Smooth muscle cell of the brain vasculature (primary cell): ENCODE measurements at places on chromosomes 1 and 21.

- no peak for DNase-seq
Measured at GRCh38 chr1:3661631-3662030, 9.3 kb downstream of the TP73 start.

DNA sequence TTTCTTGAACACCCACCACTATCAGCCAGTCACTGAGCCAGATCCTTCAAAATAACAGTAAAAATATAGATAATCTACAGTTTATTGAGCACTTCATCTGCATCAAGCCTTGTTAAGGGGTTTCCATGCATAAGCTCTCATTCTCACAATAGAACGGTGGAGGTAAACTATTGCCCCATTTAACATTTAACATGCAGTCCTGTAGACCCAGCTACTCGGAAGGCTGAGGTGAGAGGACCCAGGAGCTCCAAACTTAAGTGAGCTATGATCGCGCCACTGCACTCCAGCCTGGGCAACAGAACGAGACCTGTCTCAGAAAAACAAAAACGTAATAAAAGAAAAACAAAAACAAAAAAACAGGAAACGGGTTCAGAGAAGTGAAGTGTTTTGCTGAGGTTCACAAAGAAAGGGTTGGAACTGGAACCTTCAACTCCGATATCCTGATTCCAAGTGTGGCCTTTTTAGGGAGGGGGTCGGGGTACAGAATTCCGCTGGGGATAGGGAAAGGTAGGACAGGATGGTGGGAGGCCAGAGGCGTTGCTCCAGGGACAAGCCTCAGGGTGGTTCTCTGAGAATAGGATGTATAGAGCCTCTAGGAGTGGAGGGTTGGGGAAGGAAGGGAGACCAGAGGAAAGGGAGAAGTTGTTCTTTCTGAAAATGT is 11.6 kb upstream of the SESN2 start:
- no peak for DNase-seq

- DNase-seq, result no peak
Measured at GRCh38 chr1:13681921-13682320, 18.1 kb upstream of the PRDM2 start.

DNA sequence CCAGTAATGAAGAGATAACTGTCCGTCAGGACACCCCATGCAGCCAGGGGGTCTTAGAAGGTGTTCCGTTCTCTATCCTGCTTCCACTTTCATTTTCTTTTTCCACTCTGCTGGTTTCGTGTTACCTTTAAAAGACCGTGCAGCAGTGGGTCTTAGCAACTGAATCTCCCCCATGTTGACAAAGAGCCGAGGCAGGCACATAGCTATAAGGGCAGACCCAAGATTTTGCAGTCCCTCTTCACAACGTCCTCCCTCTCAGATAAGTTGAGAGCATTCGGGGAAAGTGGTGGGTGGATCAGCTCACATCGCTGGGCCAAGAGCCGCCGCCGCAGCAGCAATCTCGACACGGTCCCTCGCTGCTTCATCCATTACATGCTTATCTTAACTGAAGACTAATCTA is 355.5 kb downstream of the LMO4 start:
- no peak for DNase-seq

DNA sequence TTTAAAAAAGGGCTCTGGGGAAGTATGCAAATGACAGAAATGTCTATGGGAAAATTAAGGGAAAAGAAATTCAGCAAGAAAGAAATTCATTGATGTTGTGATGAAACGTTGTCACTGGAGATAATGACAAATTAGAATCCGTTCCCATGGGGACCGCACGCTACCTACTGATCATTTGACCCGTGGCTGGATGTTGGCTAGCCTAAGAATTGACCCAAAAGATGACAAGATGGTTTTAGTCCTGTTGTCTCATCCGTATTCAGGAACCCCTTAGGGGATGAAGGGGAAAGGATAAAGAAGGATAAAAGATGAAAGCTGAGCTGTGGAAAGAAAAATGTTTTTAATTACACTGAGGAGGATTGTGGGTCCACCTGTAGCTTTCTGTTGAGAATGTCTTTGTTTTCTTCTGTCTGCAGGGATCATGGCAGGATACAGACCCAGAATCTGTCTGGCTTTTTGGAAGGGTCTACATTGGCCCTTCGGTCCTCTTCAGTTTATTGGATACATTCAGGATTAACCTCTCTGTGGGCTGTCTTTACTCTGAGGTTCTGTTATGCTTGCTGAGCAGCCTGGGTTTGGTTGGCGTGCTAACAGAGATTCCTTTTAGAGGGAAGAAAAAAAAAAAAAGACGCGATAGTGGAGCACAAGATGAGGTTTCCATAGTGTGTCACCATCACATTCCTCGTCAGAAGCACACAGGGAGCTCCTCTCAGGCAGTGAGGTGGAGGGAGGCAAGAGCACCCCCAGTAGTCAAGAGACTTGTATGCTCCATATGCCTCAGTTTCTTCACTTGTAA is 106.2 kb downstream of the CACHD1 start:
- no peak for DNase-seq

GRCh38 chr1:55542901-55543504 is 327.8 kb upstream of the USP24 start:
- no peak for DNase-seq

GRCh38 chr1:152394151-152394550 is 19.9 kb downstream of the CRNN start:
- DNase-seq, result no peak

DNA sequence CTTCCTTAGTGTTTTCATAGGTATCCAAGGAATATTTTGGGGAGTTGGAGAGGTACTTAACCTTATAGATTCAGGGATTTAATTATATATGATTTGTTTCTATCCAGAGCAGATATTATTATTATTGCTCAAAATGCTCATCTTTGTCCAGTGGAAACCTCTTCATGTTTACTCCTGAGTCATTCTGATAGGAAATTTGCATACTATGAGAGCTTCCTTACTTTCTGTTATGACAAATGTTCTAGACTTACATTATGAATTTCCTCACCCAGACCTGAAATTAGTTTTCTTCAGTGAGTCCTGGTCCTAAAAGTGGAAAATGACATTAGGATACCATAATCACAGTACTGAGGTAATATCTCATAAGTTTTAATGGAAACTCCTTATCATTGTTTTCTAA is 57.5 kb upstream of the PLPPR5 start:
- DNase-seq, result no peak

DNA sequence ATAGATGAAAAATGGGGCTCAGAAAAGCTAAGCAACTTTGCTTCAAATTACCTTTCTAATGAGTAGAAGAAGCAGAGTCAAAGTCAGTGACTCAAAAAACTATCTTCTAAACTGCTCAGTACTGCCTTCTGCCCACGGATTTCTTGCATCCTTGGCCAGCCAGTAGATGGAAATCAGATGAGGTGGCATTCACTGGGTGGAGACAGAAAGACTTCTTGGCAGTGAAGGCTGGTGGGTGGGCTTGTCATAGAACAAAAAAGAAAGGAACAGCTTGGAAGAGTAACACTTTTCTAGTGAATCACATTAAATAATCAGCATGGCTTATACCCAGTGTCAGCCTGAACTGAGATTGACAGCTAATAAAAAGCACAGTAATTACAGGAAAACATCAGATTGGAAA is 170.7 kb downstream of the ST6GALNAC5 start:
- DNase-seq, result no peak
